Caco-2 (cell line): ENCODE measurements at places on chromosomes 6 and 20. TPM values are rescaled to one million over a fixed set of nuclear protein-coding genes. Genes with fewer than 3 reads are reported as not detected.

GSTA1 gene
- 7.7 and 11.2 TPM in 2 replicates for total RNA-seq

PPP1R3G gene
- total RNA-seq = 0.14 and 0.18 TPM in 2 replicates

PNPLA1 gene
- total RNA-seq = 0.19 and 0.25 TPM in 2 replicates

ERVFRD-1 gene
- total RNA-seq = 0.29 and 0.58 TPM in 2 replicates

HEBP2 gene
- total RNA-seq = 64.3 and 73.1 TPM in 2 replicates
